ENCODE measurements at places on chromosomes 3 and 15.
A peak's percentile ranks its signal among the peaks of the same experiment; 100 is the strongest.

- DNase-seq, result no peak
Observed at GRCh38 chr15:22253676-22254408, 173.5 kb downstream of the OR4M2 start.

- DNase-seq, result no peak
Observed at GRCh38 chr3:159902546-159903314, 85.9 kb upstream of the IL12A start.

DNA sequence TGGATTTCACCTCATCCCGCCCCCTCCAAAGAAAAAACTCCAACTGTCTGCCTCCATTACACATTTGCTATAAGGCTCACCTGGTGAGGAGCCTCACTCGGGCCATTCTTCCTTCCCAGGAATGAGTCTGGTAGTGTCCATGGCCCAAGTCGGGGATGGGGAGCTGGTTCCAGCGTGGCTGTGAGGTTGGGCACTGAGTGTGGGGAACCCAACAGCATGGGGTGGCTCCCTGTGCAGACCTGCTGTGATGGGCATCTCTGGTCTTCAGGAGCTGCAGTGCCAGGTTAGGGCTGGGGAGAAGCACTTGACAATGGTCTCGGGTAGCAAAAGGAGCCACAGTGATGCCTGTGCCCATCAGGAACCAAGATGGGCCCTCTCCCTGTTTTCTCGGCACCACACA lies 39.2 kb downstream of the TMEM158 start:
- no peak for DNase-seq

GRCh38 chr3:43964640-43965039 lies 273.9 kb downstream of the ABHD5 start:
- DNase-seq, result no peak

DNA sequence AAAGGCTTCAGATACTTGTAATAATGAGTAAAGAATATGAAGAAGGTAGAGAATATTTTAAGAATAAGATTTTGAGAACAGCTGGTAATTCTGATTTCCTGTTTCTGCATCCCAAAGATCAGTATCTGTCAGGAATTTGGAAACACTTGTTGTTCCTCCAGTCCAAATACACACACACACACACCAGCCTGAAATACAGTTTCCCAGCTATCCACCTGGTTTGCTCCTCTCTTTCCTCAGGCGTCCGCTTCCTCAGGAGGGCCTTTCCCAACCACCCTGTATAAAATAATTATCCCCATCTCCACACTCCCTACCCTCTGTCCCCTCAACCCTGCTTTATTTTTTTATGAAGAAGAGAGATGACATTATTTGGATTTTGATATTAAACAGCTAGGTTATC lies 2.0 kb upstream of the FSIP1 start:
- no peak for DNase-seq

DNA sequence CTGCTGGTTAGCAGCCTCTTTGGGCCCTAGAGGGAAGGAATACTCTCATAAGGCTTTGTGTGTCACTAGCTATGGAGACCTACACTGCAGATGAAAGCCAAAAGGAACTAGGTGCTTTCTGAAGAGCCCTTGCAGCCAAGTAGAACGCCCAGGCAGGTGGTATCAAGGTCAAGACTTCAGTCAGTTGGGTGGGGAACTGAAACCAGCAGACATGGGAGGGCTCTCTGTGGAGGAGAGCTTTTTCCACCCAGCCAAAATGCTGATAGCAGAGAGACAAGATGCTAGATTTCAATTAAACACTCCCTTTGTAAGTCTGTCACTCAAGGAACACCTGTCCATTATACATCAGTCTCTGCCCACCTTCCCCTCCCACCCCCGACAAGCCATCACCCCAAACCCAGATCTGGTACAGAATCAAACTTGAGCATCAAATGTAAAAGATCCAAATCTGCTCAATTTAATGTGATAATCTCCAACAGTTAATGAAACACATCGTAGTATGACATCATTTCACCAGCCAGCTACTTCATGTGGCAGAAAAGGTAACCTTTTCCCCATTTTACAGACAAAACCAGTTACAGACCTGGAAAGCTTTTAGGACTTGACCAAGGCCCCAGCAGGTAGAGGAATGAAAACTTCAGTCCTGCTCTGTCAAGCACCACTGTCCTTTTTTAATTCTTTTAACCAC lies 14.6 kb downstream of the MRPS25 start:
- no peak for DNase-seq

- peak; percentile 83 for DNase-seq
Observed at GRCh38 chr3:159766563-159767185, 222.0 kb upstream of the IL12A start.
